ENCODE measurements at places on chromosomes 5 and 9.

GRCh38 chr9:35162605-35163315 lies 951 bp downstream of the UNC13B start:
- DNase-seq, result no peak

- DNase-seq, result no peak
Measured at GRCh38 chr9:112007575-112008240, 111.1 kb downstream of the UGCG start.

DNA sequence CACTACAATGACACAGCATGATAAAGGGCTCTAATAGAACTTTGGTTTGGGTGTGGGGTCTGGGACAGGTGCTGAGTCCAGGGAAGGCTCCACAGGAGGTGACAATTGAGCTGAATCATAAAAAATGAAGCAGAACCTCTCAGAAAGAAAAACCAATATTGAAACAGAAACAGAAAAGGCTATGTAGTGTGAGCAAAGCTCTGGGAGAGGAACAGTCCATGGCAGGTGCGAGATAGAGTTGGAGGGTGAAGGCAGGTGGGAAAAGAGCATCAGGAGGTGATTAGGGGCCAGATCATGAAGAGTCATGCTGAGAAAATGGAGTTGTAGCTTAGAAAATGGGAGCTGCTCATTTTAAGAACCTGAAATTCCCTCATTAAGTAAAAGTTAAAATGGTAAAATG lies 164.9 kb downstream of the KCTD16 start:
- DNase-seq, result no peak

GRCh38 chr9:130432362-130432761 lies 12.4 kb upstream of the ASS1 start:
- DNase-seq, result no peak

GRCh38 chr5:143741421-143741820 lies 70.5 kb upstream of the HMHB1 start:
- DNase-seq, result no peak

- DNase-seq, result no peak
Measured at GRCh38 chr9:131801810-131802209, 61.9 kb upstream of the RAPGEF1 start.

GRCh38 chr5:148482697-148483462 lies 99.1 kb downstream of the FBXO38 start:
- DNase-seq, result no peak

- DNase-seq, result no peak
Measured at GRCh38 chr9:121194730-121195129, 6.9 kb downstream of the RAB14 start.

DNA sequence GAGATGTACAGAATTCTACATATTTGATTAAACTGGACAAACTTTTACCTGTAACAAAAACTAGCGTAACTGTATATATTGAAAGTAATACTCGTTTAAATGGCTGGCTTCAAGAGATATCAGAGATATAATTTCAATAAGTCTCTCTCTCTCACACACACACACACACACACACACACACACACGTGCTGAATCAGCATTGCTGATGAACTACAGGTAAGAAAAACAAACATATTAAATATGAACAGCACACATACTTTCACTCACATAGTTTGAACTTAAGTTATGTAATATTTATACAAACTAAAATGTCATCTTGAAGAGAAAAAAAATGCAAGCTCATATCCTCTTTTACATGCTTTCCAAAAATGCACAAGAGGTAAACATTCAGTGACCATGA lies 145.4 kb downstream of the BNC2 start:
- DNase-seq, result no peak

GRCh38 chr5:78008356-78008967 lies 232.3 kb upstream of the TBCA start:
- DNase-seq, result no peak

GRCh38 chr9:126625329-126626126 lies 11.8 kb downstream of the LMX1B start:
- DNase-seq, result no peak

DNA sequence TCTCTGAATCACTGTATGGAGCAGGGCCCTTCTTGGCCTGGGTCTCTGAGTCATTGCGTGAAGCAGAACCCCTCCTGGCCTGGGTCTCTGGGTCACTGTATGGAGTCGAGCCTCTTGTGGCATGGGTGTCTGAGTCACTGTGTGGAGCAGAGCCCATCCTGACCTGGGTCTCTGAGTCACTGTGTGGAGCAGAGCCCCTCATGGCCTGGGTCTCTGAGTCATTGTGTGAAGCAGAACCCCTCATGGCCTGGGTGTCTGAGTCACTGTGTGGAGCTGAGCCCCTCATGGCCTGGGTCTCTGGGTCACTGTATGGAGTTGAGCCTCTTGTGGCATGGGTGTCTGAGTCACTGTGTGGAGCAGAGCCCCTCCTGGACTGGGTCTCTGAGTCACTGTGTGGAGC lies 94.0 kb upstream of the RAPGEF1 start:
- no peak for DNase-seq

DNA sequence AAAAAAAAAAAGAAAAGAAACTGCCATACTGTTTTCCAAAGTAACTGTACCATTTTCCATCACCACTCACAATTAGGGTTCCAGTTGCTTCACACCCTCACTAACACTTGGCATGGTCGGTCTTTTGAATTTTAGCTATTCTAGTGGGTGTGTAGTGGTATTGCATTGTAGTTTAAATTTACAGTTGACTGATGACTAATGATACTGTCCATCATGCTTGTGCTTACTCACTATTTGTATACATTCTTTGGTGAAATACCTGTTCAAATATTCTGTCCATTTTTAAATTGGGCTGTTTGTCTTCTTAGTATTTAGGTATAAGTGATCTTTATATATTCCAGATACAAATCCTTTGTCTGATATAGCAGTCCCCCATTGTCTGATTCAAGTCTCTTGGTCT lies 36.2 kb upstream of the ZNF169 start:
- no peak for DNase-seq

DNA sequence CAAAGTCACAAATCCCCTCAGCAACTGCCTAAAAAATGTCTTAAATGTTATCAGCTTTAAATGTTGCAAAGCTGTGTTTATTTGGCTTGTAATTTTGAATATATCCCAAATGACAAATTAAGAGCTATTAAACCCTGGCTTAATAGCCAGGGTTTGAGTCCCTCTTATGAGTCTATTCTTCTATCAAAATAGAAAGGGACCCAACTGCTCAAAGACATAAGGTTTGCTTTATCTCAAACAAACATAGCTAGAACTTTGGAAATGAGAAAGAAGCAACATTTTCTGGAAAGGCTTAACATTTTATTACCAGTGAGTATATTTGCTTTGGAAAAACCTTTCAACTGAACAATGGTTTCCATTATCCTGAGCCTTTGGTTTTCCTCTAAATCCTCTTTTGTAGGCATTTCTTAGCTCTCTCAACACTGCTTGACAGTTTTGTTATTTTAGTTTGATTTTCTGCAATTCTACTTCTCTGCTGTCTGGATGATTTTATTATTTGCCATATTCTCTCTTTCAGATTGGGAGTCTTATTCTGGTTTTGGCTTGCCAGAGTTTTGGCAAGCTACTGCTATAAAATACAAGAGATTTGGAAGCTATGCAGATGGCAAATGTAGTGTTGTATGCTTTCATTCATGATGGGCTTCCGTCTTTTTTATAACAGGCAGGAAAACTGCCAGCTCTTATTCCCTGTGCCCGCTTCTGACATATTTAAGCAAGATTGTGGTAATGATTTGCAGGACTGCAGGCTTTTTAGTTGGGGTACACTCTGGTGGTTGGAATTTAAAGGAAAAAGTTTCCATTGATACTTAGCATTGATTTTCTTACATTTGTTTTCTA lies 734.9 kb downstream of the DTWD2 start:
- DNase-seq, result no peak

DNA sequence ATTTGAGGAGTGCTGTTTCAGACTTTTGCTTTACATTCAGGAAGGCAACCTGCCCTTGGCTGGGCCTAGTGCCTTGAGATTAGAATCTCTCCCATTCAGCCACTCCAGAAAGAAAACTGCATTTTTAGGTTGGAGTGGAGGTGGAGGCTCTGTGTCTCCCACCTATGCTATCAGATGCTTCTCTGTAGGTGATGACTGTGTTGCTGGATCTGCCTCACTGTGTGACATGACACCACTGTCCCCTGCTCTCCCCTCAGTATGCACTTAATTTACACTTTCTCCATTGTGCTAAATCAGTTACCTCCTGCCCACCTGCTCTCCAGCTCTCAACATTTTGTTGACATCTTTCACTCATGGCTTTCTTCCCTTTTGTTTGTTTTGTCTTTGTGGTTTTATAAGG lies 265.8 kb downstream of the TENT4A start:
- no peak for DNase-seq

GRCh38 chr9:70111641-70112236 lies 68.1 kb downstream of the MAMDC2 start:
- no peak for DNase-seq

DNA sequence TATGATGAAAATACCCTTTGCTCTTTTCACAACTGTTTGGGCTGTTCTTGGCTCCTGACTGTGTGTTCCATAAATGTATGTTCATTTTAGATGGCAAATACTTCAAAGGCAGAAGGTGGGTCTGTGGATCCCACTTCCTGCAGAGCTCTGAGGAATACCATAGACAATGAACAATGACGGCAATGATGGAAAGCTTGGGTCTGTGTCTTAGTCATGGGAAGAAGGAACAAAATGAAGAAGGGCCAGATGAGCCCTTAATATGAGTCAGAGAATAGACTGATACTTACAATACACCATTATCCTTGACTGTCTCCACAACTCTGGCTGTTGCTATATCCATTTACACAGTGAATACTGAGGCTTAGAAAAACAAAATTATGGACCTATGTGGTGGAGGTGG lies 126.0 kb downstream of the SLIT3 start:
- DNase-seq, result no peak

DNA sequence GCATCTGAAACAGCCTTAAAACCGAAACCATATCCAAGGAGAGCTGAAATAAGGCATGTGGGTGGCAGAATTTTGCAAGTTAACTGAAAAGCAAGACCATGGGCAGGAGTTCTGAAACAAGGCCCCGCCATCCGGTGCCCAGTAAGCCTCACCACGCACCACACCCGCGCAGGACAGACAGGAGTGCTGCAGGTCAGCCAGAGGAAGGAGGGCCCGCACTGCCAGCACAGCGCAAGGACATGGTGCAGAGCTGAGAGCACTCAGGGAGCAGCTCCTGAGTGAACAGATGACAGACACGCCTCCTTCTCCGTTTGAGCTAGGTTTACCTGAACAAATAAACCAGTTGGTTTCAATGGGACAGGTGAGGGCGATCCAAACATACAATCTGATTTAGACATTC lies 16.5 kb upstream of the ISCA1 start:
- no peak for DNase-seq

- DNase-seq, result no peak
Measured at GRCh38 chr5:50710838-50711237, 44.4 kb downstream of the PARP8 start.

GRCh38 chr5:103126557-103126956 lies 6.5 kb downstream of the PPIP5K2 start:
- no peak for DNase-seq

DNA sequence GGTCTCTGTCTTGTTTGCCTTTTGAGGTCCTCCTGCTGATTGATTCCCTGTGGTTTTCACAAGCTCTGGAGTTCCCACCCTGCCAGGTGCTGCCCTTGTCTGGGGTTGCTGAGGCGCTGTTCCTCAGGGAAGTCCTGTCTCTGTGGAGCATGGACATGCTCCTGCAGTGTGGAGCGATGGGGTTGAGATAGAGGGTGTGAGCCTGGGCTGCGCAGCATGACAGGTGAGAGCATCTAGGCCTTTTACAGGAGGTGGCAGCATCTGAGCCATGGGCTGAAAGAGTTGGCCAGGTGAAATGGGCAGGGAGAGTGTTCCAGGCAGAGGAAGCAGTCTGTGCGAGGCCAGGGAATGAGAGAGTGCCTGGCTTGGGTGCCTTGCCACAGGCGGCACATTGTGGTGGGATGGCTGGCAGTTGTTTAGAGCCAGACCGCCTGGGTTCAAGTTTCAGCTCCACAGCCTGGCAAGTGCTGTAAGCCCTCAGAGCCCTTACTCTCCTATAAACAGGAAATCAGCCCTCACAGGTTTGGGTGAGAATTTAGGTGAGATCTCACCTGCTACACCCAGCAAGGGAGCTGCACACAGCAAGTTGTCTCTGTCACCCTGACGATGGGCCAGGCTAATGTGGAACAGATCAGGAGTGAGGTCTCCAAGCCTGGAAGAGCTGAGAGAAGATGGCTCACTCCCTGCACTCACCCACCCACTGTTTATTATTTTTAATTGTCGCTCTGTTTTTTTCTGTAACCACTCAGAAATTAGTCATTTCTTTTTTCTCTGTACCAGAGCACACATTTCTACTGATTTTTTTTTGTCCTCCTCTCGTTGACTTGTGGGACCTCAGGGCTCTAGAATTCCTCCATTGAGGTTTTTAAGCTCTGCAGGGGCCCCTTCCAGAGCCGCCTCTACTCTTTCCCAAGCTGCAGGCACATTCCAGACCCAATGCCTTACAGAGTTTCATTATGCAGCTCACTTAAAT lies 19.6 kb downstream of the TCOF1 start:
- DNase-seq, result no peak

GRCh38 chr5:138230261-138230660 lies 17.1 kb upstream of the CDC23 start:
- DNase-seq, result no peak

- DNase-seq, result no peak
Measured at GRCh38 chr5:60701321-60701968, 1.5 kb upstream of the DEPDC1B start.

GRCh38 chr9:129052592-129052991 lies 16.2 kb downstream of the MIGA2 start:
- DNase-seq, result no peak

DNA sequence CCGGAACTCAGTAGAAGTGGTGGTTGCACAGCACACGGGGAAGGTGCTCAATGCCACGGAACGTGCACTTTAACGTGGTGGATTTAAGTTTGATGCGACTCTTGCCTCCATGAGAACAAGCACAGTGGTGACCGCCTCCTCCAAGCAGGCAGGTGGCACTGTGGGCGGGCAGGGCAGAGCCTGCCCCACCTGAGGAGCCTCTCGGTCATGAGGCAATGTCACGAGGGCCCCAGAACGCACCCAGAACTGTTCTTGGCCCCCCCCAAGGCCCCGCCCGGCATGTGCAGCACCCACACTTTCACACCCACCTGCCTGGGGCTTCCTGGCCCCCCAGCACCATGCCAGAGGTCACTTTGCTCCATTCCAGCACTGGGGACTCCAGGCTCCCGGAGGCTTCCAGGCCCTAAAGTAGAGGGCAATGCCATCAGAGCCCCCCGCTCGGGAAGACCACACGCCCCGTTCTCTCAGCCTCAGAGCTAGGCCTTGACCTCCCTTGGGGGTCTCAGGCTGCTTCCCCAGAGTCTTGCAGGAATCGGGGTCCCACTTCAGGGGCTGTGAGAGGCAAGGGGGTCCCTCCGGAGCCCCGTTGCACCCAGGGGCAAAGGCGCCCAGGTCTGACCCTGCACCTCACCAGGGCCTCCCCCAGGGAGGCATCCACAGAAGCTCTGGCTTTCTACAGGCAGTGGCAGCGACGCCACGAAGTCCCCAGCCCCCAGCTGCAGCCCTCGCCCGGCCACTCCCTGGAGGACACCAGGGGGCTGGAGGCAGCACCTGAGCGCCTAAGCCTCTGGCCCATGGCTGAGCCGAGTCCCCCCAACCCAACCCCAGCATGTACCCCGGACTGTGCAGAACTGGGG lies 14.0 kb downstream of the CCDC187 start:
- DNase-seq, result no peak

Data from esophagus squamous epithelium (tissue), 5 donors.